ENCODE measurements at places on chromosomes 16 and 17.

GRCh38 chr17:51228161-51228560 is 31.7 kb downstream of the MBTD1 start:
- DNase-seq = peak; percentile 34

DNA sequence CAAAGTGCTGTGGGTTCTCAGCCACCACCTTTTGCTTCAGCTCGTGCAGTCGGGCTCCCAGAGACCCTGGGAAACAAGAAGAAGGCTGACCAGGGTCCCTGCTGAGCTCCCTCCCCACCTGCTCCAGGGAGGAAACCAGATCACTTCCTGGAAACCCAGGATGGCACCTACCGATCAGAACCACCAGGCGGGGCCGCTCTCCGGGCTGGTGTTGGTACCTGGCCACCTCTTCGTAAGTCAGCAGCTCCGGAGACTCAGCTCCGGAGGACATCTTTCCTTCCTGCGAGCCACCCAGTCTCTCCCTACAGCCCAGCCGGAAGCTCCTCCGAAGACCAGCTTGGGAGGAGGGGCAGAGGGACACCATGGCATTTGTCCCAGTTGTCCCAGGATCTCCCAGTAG is 18.9 kb downstream of the MPP3 start:
- DNase-seq = no peak

DNA sequence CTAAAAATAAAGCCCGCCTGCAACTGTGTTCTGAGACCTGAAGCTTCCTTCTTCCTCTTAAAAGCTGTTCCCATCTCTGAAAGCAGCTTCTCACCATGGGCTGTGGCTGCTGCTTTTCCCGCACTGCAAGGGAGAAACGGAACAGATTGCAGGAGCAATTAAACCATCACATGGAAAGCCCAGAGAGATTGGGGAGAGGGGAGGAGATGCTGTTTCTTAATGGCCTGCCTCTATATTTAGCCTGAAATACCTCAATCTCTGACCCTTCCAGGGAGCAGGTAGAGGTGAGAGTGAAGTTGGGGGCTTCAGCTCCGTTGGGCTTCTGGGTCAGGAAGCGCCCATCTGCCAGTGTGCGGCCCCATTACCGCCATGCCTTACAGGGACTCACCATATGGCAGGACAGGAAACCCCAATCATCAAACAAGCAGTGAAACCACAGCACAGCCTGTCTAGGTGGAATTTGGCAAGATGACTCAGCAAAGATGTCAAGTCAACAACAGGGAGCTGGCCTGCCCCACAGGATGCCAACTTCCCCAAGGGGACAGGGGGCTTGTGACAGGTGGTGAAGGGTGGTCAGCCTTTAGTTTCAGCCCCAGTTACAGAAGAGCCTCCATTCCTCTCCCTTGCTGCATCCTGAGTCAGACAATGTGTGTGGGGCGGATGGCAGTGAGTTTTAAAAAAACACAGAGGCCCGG is 286.6 kb upstream of the CCL2 start:
- DNase-seq = no peak

DNA sequence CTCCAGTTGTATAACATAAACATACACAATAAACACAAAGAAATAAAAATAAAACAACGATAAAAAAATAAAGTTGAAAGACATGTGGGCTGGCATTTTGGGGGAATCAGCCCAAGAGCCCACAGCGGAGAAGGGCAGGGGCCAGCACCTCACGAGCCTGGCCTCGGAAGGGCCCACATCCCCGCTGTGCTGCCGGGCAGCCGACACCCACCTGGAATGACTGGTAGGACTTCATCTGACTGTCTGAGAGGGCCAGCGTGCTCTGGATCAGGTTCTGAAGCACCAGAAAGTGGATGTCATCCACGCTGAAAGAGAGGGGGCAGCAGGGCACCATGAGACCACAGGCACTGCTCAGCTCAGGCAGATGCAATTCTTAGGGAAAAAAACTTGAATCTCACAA is 73.5 kb downstream of the GTF3C1 start:
- no peak for DNase-seq

GRCh38 chr16:11949527-11949926 is 7.7 kb upstream of the NPIPB2 start:
- peak; percentile 24 for DNase-seq

DNA sequence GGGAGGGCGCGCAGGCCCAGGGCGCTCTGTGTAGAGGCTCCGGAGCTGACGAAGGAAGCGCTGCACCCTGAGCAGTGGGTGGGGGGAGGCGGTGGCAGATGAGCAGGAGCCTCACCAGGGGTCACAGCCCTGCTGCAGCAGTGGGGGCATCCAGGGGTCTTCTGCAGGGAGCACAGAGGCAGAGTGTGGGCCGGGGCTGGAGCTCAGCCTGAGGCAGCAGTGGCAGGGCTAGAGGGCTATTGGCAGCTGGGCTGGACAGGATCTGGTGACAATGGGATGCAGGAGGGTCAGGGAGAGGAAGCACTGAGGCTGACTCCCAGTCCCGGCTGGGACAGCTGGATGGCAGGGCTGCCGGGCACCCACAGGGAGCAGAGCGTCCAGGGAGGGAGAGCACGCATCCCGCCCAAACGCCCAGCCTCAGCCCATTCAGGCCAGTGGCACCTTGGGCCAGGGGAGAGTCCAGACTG is 21.0 kb downstream of the KDM8 start:
- DNase-seq = no peak
